ENCODE measurements at places on chromosomes 3 and 15.

- DNase-seq, result no peak
Measured at GRCh38 chr3:76753599-76753998, 286.3 kb upstream of the ROBO2 start.

DNA sequence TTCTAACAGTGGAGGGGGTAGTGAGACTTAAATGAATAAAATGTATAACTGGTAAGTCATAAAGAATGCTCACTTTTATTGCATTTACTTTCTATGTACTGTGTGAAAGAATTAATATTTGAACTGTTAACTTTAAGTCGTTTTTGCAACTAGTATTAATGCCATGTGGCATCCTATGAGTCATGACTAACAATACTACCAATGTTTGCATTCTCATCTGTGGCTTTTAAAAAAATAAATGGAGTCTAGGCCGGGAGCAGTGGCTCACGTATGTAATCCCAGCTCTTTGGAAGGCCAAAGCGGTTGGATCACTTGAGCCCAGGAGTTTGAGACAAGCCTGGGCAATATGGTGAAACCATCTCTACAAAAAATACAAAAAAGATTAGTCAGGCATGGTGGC is 5.2 kb downstream of the C3orf49 start:
- DNase-seq, result peak; percentile 57

DNA sequence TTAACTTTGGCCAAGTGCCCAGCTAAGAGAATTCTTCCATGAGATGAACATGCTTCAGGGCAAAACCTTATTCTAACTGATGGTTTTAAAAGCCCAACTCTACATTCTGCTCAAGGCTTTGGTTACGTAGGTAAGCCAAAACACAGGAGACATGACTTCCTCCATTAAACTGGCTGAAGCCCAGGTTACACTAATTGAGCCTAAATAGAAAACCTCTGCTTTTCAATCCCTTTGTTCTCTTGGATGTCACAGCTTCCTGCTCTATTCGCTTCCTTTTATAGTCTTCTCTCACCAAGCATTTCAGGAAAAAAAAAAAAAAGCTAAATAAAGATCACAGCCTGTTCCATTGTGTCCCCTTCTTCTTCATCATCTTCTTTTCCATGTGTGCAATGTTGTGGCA is 420.4 kb downstream of the TIGIT start:
- no peak for DNase-seq

GRCh38 chr3:80914854-80915253 is 846.6 kb downstream of the GBE1 start:
- no peak for DNase-seq

DNA sequence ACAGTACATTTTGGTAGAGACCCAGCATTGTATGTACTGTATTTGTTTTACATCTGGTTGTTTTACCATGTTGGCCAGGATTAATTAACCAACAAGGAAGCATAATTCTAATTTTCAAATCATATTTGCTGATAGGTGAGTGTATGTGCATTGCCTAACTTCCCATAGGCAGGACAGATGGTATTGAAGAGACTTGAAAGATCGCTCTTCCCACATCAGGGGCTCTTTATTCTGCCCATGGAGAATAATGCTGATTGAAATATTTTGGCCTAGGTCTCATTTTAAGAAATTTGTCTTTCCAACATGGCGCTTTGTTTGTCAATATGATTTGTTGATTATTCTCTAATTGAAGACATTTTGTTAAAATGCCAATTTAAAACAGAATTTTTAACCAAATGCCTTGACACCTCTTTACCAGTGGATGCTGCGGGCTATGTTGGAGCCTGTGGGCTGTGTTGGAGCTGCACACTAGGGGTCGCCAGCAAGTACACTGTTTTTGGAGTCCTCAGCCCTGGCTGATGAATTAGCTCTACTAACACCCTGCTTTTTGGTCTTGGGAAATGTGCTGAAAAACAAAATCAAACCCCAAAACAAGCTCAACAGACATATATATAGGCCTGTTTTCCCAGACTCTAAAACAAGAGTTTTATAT is 5.3 kb downstream of the P2RY12 start:
- DNase-seq, result peak; percentile 25

GRCh38 chr15:71687902-71688508 is 122.3 kb upstream of the NR2E3 start:
- DNase-seq, result peak; percentile 37

GRCh38 chr3:16917256-16917935 is 32.6 kb downstream of the PLCL2 start:
- peak; percentile 66 for DNase-seq

GRCh38 chr3:46672349-46672695 is 21.2 kb downstream of the ALS2CL start:
- no peak for DNase-seq

GRCh38 chr15:80946576-80946975 is 43.0 kb downstream of the MESD start:
- no peak for DNase-seq

- peak; percentile 50 for DNase-seq
Measured at GRCh38 chr15:90286678-90287077, 21.2 kb downstream of the NGRN start.

DNA sequence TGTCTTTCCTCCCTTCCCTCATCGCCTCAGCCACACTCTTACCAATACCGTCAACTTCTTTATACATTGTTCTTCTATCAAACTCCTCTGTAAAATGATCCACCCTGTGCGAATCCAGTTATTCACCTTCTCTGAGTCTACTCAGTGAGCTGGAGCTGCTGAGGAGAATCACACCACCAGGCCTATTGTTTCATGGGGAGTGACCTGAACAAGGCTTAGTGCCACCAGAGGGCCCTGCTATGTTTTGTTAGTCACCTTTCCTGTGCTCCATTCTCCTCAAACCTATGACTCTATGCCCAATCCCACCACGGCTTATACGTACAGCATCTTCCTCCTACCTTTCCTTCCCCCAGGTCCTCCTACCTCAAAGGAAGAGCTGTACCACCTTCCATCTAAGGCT is 50.4 kb upstream of the MED12L start:
- no peak for DNase-seq

GRCh38 chr3:154214306-154214705 is 93.1 kb downstream of the ARHGEF26 start:
- DNase-seq, result peak; percentile 63

- no peak for DNase-seq
Measured at GRCh38 chr15:44038755-44039191, 156.3 kb downstream of the FRMD5 start.

DNA sequence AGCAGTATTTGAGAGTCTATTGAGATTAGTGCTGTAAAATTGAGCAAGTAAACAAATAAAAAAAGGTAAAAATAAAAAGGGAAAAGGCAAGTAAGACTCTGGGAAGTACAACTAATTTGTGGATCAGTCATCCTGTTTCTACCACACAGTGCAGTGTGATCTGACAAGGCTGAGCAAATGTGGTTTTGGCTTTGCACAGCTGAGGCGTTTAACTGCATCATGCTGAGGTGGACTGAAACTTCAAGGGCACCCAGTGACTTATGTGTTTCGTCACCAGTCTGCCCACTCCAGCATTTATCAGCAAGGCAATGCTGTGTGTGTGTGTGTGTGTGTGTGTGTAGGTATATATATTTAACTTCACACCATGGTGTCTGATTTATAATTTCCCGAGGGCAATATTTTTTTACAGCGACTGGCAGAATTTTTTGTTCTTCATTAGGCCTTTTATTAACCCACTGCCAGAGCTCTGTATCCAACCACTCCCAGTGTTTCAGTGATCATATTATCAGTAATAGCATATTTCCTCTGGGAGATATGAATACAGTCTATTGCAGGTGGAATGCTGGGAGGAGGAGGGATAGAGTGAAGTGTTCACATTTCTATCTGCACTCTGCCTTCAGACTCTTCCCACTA is 131.5 kb upstream of the SATB1 start:
- peak; percentile 5 for DNase-seq

GRCh38 chr3:13581485-13582365 is 32.8 kb downstream of the FBLN2 start:
- DNase-seq, result peak; percentile 17

- peak; percentile 44 for DNase-seq
Measured at GRCh38 chr3:111712294-111713167, 117.4 kb upstream of the ZBED2 start.

GRCh38 chr3:160052385-160053047 is 63.9 kb downstream of the IL12A start:
- no peak for DNase-seq

- peak; percentile 72 for DNase-seq
Measured at GRCh38 chr3:100032243-100032642, 82.1 kb downstream of the FILIP1L start.

DNA sequence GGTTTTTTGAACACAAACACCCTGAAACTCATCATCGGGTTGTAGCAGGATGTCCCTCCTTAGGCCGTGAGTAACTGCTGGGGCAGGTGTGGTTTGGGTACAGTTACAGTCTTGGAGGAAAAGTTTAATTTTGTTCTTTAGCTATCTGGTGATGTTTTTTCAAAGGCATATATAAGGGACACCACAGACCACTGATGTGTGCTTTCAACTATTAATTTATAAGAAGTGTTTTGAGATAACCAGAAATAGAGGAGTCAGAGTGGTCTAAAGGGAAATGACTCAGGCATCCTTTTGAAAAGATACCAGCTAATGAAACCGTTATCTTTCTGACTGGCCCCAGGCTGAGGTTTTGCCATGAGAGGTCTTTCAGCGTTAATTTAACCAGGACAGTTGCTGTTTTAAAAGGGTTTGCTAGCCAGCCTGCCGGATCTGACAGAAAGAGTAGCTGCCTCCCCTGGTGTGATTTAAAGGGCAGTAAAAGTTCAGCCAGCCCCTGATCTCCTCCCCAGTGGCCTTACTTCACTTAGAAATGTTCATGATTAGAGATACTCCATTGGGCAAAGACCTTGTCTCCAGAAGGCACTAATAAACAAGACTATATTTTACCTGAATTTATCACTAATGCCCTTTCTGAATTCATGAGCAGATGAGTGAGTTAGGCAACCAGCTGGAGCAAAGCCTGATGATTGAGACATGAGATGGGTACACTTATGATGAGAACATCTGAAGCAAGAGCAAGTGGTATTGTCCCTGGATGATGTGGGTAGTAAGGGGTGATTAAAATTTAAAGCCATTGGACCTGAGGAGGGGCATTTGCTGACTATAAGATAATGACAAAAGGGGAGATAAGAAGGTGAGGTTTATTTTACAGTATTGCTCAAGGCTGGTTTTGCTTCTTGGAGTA is 482.5 kb upstream of the TBL1XR1 start:
- peak; percentile 67 for DNase-seq

DNA sequence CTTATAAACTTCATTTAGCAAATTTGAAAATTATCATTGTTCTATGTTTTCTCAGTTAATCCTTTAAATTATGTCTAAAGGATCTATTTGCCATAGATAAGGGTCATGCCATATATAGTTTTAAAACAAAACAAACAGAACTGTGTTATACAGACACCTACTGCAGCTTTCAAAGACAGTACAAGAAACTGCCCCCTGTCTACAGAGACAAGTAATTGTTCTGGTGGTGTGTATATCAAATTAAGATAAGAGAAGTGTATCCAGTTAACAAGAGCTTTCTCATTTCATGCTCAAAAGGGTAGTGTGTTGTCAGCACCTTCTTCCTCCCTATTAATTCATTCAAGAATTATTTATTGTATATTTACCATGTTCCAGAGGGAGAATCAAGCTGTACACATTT is 201.2 kb downstream of the FMN1 start:
- DNase-seq, result peak; percentile 37

DNA sequence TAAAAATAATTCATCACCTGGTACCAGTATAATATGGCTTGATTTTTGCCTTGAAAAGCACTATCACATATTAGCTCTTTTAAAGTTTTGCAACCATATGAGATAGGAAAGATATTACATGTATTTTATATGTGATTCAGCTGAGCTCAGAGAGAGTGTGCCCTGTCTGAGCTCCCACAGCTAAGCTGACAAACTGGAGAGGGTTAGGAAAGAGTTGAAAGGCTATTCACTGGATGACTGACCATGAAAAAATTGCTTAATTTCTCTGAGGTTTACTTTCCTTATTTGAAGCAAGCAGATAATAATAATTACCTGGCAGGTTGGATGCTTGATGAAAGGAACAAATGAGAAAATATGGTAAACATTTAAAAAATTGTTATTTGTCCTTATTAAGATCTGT is 97.4 kb upstream of the CCDC80 start:
- DNase-seq, result peak; percentile 55

- DNase-seq, result peak; percentile 21
Measured at GRCh38 chr3:108603691-108604090, 14.2 kb downstream of the DZIP3 start.

DNA sequence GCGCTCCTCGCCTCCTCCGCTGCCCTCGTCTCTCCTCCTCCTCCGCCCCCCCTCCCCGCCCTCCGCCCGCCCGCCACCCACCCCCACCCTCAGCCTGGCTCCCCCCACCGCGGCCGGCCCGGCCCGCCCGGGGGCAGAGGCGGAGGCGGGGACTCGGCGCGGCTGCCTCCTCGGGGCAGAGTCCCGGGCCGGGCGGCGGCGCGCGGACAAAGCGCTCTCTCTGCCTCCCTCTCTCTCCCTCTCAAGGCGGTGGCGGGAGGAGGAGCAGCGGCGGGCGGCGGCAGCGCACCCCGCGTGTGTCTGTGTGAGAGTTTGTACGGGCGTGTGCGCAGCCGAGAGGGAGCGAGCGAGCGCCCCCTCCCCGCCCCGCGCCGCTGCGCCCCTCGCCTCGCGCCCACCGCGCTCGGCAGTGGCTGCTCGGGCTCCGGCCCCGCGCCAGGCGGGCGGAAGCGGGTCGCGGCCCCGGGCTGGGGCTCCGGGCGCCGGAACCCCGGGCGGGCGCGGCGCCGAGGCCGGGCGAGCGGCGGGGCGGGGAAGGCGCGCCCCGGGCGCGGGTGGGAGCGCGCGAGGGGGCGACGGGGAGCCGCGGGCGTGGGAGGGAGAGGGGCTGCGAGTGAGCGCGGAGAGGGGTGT is at the start of gene IGF2BP2:
TSS of gene IGF2BP2 (minus strand) at position 37 of the 633 bp plus-strand sequence. CDS start 82 bp downstream, outside the sequence.
- DNase-seq, result peak; percentile 68

GRCh38 chr15:96037584-96037983 is 292.9 kb upstream of the NR2F2 start:
- no peak for DNase-seq

DNA sequence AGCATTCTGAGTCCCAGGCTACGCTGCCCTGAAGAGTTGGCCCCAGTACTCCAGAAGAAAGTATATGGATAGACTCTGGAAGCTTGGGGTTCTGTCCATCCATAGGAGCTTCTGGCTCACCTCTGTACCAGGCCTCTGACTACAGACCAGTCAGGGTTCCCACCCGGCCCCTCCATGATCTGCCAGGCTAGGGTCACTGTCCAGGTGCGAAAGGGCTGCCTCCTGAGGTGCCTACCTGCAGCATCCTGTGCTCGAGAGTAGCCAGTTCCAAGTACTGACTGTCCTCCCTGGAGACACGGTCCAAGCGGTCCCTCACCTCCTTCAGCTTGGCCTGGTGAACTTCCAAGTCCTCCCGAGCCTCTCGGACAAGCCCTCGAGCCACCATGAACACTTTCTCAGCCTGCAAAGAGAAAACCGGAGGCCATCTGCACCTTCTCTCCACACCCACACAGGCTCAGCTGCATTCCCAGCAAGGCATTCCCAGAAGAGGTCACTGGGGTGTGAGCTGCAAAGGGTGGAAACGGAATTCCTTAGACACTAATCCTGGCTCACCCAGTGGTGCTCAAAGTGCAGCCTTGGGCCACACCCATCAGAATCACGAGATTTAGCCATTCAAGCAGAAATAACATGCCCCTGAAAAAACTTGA is 3.7 kb upstream of the PLXNB1 start:
- peak; percentile 72 for DNase-seq
